ENCODE measurements at places on chromosomes 7 and 10.

DNA sequence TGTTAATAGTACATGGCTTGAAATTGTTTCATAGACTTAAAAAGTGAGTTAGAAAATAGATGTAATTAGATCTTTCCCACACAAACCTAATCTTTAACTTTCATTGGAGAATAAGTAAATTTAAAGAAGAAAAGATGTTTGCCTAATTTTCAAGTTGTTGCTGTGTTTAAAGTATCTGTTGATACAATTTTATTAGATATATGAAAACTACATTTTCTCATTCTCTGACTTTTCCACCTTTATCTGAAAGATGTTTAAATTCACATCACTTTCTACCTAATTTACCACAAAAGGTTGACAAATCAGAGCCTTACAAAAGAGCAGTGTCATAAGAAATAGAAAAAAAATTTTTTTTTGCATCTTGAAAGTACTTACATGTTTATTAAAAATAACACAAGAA lies 45.8 kb downstream of the SHOC2 start:
- no peak for DNase-seq

GRCh38 chr7:102994567-102994966 lies 80.0 kb downstream of the FBXL13 start:
- no peak for DNase-seq

DNA sequence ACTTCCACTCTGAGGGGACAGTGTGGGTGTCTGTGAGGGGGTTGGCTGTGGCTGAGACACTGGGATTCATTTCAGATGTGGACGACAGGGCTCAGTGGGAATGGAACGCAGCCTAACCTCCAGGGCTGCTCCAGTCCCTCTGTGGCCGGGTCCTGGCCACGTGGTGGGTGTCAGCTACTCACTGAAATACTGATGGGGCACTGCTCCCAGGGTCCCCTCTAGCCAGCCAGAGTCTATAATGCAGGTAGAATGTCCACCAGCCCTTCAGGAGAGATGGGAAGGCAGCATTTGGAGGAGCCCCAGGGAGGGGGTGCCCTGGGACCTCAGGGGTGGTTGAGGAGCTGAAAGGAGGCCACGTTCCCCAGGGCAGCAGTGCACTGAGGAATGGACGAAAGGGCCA lies 87.2 kb upstream of the LANCL2 start:
- no peak for DNase-seq

- no peak for DNase-seq
These were observed 168.7 kb upstream of the ITGB1 start for GRCh38 chr10:33126742-33127141.

DNA sequence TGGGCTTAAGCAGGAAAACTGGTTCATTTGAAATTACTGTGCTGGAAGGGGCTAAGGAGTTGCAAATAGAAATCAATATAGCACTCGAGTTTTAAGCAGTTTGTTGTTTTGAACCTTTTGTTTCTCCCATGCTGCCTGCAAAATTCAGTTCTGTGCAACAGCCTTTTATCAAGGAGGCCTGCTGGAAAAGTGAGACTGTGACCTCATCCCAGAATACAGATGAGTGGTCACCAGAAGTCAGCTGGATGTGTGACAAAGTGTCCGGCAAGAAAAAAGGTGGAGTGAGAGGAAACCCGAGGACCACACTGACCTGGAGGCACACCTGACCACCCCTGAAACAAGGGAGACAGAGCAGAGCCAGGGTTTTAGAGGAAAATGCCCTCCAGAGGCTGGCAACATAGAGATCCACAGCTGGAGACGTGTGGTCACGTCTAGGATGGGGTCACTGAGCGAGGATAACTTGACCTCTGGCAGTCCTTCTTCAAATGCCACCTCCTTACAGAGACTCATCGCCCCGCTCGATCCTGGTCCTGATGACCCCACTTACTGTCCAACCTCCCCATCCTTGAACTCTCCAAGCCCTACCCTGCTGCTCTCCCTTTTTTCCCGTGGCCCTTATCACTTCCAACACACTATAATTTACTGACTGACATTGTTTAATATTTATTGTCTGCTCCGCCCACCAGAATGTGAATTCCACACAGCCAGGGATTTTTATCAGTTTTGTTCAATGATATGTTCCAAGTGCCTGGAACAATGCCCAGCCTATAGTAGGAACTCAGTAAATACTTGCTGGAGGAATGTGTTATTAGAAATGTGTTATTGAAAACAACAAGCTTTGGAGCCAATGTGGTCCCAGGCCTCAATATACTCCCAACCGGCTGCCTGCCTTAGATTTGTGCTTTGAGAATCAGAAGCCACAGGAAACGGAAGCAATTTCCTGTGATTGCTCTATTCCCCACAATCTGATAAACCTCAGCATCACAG lies 243.8 kb downstream of the GLI3 start:
- DNase-seq: no peak

DNA sequence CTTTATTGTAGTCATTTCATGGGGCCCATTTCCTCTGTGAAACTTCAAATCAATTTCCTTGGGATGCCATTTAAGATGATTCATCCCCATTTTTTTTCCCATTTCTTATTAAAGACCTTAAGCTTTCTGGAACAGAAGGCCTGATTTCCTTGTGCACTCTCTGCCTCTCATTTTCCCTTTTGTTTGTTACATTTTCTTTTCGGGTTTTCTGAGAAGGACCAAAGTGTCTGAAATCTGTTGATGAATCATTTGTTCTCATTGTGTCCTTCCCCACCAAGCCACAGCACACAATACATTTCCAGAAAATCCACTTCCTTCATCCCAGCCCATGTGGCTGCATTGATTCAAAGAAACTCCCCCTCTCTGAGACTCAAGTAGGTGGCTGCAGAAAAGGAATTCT lies 372.4 kb downstream of the SFMBT2 start:
- no peak for DNase-seq

- no peak for DNase-seq
These were observed 60.7 kb downstream of the PDIA4 start for GRCh38 chr7:148967602-148968001.

GRCh38 chr7:152574892-152575548 lies 100.9 kb downstream of the XRCC2 start:
- no peak for DNase-seq

DNA sequence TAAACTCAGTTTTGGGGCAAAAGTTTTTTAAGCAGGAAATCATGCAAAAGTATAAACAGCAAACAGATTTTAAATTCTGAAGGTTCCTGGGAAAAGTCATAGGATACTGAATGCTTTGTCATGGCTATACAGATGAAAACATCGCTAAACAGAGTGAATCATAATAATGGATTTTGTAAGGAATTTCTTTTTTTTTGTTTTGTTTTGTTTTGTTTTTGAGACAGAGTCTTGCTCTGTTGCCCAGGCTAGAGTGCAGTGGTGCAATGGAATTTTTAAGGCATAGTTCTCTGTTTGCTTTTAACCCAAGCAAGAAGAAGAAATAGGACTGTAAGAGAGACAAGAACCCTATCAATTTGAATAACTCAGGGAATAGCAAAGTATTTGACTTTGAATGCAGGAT lies 285.3 kb downstream of the NRG3 start:
- no peak for DNase-seq

GRCh38 chr10:112151524-112152039 lies 32.0 kb downstream of the GPAM start:
- DNase-seq: no peak

- no peak for DNase-seq
These were observed 523.7 kb downstream of the TCERG1L start for GRCh38 chr10:130787821-130788220.

DNA sequence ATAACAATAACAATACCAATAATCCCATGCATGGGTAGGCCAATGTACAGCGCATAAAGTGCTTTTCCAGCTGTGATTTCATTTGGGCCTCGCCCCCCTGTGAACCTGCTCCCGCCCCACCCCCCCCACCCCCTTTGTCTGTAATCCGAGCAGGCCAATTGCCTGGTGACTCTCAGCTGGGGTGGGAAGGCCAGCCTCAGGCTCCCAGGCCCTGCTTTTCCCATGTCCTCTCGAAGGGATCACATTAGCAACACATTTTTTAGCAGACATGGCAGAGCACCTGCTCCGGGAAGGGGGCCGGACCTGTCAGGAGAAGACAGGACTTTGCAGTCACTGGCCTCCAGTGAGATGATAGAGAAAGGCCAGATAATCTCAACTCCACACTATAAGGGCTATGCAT lies 439.3 kb downstream of the RPS24 start:
- DNase-seq: no peak

DNA sequence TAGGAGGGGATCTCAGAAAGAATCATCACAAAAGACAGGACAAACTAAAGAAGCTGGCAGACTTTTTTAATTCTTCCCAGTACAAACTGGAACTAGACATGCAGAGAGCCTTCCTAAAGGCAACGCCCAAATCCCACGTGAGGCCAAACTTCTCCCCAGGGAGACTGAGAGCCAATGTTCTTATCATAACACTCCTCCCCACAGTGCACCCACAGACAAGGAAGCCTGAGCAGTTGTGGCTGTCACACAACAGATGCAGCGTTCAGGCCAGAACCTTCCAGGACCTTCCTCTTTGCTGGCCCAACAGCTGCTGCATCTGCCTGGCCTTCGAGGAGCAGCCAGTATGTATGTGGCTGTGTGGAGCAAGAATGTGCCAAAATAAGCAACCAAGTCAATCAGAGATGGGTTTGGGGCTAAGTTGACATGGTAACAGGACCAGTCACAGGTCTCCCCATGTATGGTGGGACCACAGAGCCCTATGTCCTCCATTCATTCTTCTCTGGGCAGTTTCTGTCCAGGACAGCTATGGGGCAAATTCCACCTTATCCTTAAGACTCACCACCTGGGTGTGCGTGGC lies 34.9 kb downstream of the SRPK2 start:
- DNase-seq: no peak

- no peak for DNase-seq
These were observed 15.6 kb downstream of the ZNF12 start for GRCh38 chr7:6691103-6691502.

DNA sequence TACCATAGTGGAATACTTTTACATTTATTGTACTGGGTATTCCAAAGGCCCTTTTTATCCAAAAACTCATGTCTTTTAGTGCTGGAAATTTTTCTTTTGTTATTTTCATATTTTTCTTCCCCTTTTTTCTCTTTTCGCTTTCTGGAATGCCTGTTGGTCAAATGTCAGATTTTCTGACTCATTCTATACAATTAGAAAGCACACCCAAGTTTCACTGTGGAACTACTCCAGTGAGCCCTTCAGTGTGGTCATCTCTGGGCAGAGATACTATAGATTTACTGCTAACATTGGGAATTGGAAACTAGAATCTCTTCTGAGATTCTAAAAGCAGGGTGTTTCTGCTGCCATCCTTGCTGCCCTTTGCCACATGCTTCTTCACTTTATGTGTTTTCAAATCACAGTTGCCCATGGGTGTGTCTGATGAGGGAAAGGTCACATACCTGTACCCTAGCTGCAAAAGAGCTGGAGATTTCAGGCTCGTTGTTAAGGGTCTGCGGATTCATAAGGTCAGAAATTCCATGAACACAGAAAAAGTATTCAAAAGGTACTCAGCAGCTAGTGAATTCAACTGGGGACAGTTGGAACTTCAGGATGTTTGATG lies 5.6 kb upstream of the WASL start:
- no peak for DNase-seq

GRCh38 chr7:126696256-126697038 lies 556.3 kb downstream of the GRM8 start:
- DNase-seq: no peak

DNA sequence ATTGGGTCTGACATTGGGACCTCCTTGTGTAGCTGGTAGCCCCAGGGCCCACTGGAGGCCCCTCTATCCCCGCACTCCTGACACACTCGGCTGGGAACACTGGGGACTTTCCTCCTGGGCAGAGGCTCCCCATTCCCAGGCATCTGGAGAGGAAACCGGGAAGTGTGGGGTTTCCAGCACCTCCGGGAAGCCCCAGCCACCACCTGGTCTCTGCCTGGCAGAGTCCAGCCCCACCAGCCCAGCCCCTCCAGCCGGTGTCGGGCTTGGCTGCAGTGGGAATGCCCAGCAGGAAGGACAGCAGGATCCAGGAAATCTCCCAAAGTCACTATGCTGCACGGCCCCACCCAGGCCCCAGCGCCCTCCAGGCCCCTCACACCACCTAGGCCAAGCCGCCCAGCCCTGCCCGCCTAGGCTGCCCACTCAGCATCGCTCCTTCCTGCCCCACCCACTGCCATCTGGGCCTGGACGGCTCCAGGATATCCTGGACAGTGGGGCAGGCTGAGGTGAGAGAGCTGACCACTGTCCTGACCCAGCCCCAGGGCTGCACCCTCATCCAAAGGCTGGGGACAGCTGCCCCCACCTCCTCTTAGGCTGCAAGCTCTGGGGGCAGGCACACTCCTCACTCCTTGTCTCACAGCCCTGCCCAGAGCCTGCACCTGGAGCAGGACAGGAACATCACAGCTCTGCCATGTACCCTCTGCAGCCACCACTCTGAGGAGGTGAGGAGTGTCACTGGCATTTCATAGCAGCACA lies 11.8 kb downstream of the RASGEF1A start:
- no peak for DNase-seq

GRCh38 chr10:75065076-75065475 lies 46.4 kb upstream of the SAMD8 start:
- DNase-seq: no peak

- no peak for DNase-seq
These were observed 60.4 kb downstream of the EVX1 start for GRCh38 chr7:27303026-27303425.
